ENCODE measurements at places on chromosomes 3 and 15.

GRCh38 chr15:40445421-40445922, 4.7 kb downstream of the BAHD1 start:
- DNase-seq = no peak

GRCh38 chr15:34514251-34514670, 69.2 kb downstream of the GOLGA8B start:
- DNase-seq = no peak

DNA sequence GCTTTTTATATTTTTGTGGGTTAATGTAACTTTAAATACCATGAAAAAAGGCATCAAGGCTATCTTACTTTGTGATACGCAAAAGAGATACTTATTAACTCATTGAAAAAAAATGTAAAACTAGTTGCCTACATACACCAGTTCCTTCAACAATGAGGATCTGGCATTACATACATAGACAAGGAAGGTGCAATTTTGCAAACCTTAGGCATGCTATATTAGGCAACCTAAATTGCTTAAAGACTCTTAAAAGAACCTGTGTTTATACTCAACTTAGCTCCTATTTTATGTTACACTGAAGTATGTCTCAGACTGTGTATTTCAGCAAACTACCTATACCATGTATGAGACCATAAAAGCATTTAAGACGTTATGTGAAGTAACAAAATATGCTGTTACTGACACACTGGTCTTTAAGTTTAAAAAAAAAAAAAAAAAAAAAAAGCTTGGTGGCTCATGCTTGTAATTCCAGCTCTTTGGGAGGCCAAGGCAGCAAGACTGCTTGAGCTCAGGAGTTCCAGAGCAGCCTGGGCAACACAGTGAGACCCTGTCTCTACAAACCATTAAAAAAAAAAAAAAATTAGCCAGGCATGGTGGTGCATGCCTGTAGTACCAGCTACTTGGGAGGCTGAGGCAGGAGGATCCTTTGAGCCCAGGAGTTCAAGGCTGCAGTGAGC, 9.1 kb downstream of the TASOR start:
- no peak for DNase-seq

DNA sequence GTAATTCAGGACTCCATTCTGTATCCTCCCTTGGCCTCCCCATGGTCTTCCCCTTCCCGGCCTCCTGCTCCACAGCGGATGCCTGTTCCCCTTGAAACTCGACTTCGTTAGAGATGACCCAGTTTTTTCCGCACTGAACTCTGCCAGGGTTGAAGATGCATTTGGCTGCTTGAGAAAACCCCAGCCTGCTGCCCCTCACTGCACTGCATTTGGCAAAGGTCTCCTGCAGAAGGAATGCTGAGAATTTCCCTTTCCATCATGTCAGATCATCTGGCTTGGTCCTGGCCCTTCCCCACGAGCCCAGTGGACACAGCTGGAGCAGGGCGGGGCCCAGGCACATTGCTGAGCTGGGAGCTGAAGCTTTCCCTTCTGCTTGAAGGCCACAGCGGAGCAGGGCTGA, 37.6 kb upstream of the RGMA start:
- no peak for DNase-seq

DNA sequence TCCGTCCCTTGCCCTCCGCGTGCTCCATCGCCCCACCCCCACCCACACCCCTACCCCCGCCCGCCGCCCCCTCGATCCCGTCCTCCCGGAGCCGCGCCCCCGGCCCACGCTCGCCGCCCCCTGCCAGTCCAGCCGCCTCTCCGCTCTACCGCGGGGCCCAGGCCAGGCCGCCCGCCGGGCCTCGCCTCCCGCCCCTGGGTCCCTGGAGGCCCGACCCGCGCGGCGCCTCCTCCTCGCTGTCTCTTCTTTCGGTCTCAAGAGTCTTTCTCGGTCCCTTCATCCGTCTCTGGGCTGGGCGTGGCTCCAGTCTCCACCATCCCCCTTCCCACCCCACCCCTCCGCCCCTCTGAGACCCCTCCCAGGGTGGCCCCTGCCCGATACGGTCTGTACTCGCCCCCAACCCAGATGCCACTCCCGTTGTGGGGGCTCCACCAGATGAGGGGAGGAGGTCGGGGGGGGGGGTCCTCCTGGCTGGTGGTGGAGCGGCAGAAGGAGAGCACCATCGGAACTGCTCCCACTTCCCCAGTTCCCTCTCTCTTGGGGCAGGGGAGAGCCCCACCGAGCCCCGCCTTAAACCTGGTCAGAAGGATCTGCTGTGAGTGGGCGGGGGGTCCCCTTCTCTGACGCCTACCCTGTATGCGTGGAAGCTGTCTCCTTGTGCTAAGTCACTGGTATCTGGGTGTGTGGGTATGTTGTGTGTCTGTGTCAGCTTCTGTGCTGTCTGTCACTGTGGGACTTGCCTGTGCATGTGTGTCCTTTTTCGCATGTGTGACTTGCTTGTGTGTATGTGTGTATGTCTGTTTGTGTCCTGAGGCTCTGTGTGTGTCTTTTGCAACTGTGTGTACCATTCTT, 1.0 kb downstream of the PRKCD start:
- no peak for DNase-seq

DNA sequence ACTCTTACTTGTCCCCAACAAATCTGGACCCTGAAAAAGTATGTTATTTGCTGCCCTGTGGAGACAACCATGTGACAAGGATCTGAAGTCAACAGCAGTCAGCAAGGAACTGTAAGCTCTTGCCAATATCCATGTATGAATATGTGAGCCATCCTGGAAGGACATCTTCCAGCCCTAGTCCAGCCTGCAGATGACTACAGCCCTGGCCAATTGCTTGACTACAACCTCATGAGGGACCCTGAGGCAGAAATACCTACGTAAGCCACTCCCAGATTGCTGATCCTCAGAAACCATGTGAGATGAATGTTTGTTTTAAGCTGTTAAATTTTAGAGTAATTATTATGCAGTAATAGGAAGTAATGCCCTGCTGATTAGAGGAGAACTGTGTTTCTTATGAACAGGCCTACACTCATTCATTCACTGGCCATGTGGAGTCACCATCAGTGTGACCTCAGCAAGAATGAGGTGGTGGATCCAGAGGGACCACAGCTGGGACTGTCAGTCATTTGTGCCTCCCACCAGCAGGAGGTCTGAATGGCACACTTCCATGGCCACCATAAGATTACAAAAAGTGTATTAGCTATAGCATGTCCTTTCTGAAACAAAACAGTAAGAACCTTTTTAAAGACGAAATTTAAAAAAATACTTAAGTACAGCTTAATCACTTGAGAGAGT, 92.6 kb downstream of the TFDP2 start:
- DNase-seq = no peak

DNA sequence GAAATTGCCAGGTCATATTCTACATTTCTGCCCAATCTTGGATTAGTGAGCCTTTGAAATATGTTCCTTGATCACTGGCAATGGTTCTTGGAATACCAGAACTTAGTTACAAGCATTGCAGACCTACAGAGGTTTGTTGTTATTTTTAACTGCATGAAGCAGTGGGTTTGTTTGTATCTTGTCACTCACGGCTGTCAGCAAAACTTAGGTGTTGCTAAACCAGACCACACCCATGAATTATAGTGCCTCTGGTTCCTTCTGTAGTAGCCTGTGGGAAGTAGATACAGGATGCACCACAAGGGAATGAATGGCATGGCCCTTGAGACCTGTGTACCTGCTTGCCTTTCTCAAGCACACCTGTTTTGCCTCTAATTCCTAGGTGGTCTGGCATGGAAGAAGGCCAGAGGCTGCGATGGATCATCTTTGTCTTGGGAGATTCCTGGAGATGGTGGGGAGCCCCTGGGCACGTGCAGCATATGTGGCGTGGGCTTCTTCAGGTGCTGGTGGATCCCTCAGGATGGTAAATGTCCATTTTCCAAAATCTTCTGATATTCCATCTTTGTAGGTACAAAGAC, 138.8 kb downstream of the SNRPN start:
- no peak for DNase-seq

DNA sequence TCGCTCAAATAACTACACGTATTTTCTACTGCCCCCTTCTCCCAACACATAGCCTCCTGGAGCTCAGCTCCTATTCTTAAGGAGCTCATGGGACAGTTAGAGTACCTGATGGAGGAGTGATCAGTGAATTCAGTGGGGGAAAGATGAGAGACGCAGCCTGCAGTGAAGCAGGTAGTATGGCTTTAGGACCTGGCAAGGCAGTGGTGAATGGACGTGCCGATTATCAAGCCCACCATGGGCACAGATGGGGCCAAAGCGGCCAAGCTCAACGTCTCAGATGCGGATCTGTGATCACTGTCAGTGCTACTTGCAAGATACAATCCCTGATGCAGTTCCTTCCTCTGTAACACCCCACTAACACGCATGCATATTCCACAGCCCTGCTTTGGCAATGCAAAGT, 45.8 kb upstream of the ATP2B2 start:
- DNase-seq = no peak

DNA sequence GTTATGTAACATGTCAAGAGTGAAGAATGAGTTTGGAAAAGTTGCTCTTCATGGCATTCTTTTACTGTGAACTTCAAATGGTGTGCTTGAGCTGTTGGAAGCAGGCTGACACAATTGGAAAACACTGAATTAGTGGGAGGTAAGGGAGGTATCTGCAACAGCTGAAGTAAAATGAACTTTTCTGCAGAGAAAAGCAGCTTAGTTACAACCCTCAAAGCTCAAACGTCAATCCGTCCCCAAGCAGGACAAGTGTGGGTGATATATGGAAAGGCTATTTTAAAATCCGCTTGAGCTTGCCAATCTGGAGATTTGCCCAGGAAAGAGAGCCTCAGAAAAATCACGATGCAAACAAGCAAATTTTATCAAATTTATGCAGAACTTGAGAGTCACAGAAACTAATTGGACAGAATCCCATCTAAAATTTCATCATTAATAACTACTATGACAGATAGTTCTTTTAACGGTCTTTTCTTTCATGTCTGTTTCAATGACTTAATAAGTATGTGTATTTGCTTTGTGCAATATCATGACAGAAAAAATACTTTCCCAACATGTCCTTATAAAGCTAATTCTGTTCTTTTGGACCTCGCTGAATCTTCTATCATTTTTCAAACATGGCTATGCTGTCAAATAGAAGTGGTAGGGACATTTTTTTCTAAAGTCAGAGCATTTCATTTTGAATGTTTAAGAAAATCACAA, 266.6 kb upstream of the SLITRK3 start:
- DNase-seq = no peak

DNA sequence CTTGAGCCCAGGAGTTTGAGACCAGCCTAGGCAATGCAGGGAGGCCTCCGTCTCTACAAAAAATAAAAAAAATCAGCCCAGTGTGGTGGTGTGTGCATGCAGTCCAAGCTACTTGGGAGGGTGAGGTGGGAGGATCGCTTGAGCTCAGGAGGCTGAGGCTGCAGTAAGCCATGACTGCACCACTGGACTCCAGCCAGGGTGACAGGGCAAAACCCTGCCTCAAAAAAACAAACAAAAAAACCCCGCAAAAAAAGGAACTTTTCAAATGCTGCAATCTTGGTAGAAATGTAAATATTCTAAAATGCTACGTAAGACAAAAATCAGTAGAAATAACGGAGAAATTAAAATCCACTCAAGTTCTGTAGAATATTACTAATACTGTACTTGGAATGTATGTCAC, 108.1 kb upstream of the MELTF start:
- DNase-seq = no peak

DNA sequence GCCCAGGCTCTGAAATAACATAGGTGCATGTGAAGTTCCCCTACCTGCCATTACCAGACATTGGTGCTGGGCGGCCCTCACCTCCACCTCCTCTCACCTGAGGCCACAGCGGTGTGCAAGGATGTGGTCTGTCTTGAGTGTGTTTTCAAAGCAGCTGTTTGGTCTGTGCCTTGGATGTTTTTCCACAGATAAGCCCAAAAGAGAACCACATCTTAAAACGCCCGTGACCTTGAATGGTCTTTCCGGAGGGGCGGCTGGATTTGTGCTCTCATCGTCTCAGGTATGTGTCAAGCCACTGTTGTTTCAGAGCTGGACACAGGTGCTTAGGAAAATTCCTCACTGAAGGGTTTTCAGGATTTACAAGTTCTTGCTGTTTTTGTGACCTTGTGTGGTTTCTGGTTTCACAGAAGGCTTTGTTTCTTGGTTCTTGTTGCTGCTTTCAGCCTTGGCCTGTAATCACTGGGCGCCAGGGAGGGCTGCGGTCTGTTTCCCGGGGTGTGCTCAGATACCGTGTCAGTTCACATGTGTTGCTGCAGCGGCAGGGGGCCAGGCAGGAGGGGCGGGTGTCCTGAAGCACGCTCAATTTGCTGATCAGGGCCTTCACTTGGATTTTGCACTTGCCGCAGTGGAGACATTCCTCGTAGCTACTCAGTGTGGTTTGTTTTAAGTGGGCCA, 128.4 kb downstream of the IGF1R start:
- DNase-seq = no peak

GRCh38 chr3:20322085-20322484, 136.1 kb upstream of the SGO1 start:
- DNase-seq = no peak

DNA sequence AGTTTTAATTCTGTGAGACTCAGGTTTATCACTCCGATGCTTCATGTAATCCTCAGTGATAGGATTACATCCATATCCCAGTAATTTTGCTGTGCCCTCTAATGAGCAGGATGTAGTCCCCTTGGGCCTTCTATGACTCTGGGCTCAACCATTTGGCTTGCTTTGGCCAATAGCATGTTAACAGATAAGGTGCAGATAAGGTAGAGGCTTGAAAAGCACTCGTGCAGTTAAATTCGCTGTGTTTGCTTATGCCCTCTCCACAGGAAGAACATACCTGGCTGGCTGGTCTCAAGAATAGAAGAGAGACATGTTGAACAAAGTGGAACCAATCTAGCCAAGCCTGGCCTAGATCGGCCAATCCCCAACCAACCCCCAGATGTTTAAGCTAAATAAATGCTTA, 20.1 kb downstream of the CCDC13 start:
- no peak for DNase-seq

- DNase-seq = no peak
Observed at GRCh38 chr3:81218023-81218422, 543.4 kb downstream of the GBE1 start.

GRCh38 chr3:152466784-152467183, 198.1 kb downstream of the MBNL1 start:
- no peak for DNase-seq

GRCh38 chr3:69579306-69580041, 159.8 kb upstream of the MITF start:
- DNase-seq = no peak

- DNase-seq = no peak
Observed at GRCh38 chr15:77009176-77009575, 14.2 kb downstream of the PSTPIP1 start.

- no peak for DNase-seq
Observed at GRCh38 chr3:142495103-142495502, 47.3 kb upstream of the XRN1 start.
